ENCODE measurements at places on chromosomes 2 and 18. TPM values are rescaled to one million over a fixed set of nuclear protein-coding genes. Genes with fewer than 3 reads are reported as not detected.

DNA sequence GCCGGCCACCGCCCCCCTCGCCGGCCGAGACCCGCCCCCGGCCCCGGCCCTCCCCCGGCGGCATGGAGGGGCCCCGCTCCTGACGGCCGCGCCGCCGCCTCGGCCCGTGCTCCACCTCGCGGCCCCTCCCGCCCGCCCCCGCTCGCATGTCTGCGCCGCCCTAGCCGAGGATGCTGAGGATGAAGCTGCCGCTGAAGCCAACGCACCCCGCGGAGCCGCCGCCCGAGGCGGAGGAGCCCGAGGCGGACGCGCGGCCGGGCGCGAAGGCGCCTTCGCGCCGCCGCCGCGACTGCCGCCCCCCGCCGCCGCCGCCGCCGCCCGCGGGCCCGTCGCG is 397 bp downstream of the ZCCHC2 start:
- no peak for DNase-seq
- no peak overlapping the region for H3K4me3 ChIP-seq
- H3K4me1 ChIP-seq: no peaks in the 10 kb centered on the region
- no peaks in the 10 kb centered on the region for H3K36me3 ChIP-seq
- no peak overlapping the region for H3K27ac ChIP-seq

RAB10 gene
- 88.9 TPM for total RNA-seq

GRCh38 chr2:124875627-124876244 is 850.6 kb downstream of the CNTNAP5 start:
- H3K27ac ChIP-seq: no peak overlapping the region
- no peaks in the 10 kb centered on the region for H3K27me3 ChIP-seq
- H3K4me3 ChIP-seq: no peak overlapping the region
- no peaks in the 10 kb centered on the region for H3K4me1 ChIP-seq
- DNase-seq: peak; percentile 9
- H3K36me3 ChIP-seq: no peaks in the 10 kb centered on the region

DNA sequence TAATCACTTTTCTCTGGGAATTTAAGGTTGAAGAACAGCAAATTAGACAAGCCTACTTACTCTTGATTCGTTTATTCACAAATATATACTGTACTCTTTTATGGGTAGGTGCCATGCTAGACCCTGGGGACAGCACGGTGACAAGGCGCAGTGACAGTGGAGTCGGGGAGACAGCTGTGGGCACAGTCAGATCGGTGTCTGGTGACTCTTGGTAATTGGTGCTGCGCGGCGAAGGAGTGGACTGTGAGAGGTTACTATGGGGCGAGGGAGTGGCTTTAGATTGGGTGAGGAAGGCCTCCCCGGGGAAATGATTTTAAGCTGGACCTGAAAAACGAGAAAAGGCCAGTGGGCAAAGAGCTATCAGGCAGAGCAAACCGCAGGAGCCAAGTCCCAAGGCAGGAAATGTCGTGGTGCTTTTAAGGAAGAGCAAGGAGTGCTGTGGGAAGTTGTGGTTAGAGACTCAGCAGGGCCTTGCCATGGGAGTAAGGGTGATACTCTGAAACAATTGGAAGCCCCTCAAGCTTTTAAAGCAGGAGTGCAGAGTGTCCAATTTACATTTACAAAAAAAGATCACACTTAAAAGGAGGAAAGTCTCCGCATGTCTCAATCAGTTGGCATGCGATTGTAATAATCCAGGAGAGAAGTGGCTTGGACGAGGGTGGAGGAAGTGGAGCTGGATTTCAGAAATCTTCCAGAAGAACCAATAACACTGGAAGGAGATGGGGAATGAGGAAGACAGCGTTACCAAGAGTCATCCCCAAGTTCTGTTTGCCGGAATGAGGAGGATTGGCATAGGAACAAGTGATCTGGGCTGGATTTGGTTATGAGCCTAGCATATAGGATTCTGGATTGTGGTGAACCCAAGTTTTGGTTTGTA is 36.1 kb upstream of the TXNDC2 start:
- H3K4me1 ChIP-seq: no peaks in the 10 kb centered on the region
- no peaks in the 10 kb centered on the region for H3K36me3 ChIP-seq
- DNase-seq: no peak
- no peak overlapping the region for H3K27ac ChIP-seq
- H3K4me3 ChIP-seq: no peak overlapping the region

TUBB8B gene
- not detected for total RNA-seq

- no peak overlapping the region for H3K4me3 ChIP-seq
- no peak for DNase-seq
- no peaks in the 10 kb centered on the region for H3K36me3 ChIP-seq
- no peaks in the 10 kb centered on the region for H3K4me1 ChIP-seq
- H3K27me3 ChIP-seq: peaks cover 4% of the 10 kb centered on the region
Observed at GRCh38 chr2:19738707-19739106, 163.1 kb downstream of the TTC32 start.

LOXHD1 gene
- not detected for total RNA-seq

DNA sequence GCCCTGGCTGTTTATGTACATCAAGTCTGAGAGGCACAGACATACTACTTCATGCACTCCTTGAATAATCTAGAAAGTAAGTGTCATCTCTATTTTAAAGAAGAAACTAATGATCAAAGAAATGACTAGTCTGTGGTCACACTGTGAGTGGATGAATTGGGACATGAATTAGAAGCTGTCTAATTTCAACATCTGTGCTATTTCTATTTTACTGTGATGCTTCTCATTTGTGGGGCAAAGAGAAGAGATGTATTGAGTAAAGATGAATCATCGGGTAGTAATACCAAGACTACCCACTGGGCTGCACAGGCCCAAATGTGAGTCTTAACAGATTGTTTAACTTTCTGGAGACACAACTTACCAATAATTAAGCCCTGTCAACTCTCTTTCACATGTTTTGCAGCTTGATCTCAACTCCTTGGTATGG is 42.4 kb upstream of the MTIF2 start:
- H3K4me1 ChIP-seq: peaks cover 6% of the 10 kb centered on the region
- peaks cover 8% of the 10 kb centered on the region for H3K36me3 ChIP-seq
- DNase-seq: peak; percentile 76
- H3K4me3 ChIP-seq: no peak overlapping the region

DNA sequence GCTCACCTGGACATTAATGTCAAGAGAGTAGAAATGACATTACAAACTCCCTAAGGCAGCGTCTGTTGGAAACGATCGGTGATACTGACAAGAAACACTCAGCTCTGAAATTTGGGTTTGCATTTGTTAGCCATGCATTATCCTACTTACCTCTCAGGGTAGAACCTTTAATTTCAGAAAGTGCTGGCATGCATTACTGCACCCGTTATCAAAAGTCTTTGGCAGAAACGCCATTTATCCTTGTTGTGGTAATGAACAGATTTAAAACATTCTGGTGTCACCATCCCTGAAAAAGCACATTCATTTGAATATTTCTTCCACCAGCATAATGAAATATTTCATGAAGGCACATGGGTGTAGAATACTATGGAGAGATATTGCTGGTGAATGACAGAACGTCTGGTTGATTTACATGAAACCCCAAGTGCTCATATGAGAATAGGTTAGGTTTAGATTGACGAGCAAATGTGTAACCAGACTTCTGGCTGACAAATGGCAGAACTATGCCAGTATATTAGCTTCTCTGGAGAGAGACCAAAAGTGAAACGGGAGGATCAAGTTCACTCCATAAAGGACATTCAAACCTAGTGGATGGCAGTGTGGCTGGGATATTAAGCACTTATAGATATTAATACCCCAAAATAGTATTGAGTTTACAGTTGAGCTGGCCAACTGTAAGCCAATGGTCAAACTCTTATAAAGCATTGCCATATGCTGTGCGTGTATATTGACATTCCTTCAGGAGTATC is 53.5 kb upstream of the ITGB6 start:
- no peak overlapping the region for H3K4me3 ChIP-seq
- no peak overlapping the region for H3K27ac ChIP-seq
- DNase-seq: no peak

NYAP2 gene
- total RNA-seq: not detected

VSNL1 gene
- not detected for total RNA-seq

- H3K27me3 ChIP-seq: no peaks in the 10 kb centered on the region
- no peaks in the 10 kb centered on the region for H3K36me3 ChIP-seq
- no peak overlapping the region for H3K27ac ChIP-seq
- no peak for DNase-seq
- H3K4me1 ChIP-seq: peaks cover 14% of the 10 kb centered on the region
- no peak overlapping the region for H3K4me3 ChIP-seq
Observed at GRCh38 chr2:36238106-36238505, 117.5 kb upstream of the CRIM1 start.

DNA sequence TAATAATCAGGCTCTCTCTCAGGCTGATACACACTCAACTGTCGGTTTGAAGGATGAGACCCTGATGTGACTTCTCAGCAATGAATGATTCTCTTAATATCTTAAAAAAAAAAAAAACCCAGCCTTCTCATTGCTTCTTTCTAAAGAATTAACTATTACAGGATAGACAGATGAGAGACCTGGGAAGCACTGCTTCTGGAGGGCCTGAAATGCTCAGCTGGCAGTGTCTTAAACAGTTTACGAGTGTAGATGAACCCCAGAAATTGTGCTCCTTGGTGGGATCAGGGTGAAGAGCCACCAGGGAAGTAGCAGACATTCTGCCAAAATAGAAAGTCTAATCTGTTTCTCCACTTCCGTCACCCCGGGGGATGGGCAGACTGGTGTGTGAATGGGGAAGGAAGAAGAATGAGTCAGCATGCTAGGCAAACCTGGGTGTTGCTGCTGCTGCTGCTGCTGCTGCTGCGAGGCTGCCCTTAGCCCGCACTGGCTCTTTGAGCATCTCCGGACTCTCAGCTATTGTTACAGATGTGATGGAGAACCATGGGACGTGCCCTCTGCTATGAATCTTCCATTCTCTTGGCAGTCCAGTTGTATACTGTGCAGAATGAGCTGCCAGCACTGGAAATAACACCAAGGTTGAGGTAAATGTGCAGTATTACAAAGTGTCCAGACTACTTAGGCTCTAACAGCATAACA is 158.4 kb downstream of the SETBP1 start:
- peaks cover 23% of the 10 kb centered on the region for H3K4me1 ChIP-seq
- DNase-seq: peak; percentile 64
- peak overlapping the region; percentile 40 for H3K27ac ChIP-seq
- no peaks in the 10 kb centered on the region for H3K27me3 ChIP-seq
- peak overlapping the region; percentile 18 for H3K4me3 ChIP-seq
- H3K36me3 ChIP-seq: no peaks in the 10 kb centered on the region

DNA sequence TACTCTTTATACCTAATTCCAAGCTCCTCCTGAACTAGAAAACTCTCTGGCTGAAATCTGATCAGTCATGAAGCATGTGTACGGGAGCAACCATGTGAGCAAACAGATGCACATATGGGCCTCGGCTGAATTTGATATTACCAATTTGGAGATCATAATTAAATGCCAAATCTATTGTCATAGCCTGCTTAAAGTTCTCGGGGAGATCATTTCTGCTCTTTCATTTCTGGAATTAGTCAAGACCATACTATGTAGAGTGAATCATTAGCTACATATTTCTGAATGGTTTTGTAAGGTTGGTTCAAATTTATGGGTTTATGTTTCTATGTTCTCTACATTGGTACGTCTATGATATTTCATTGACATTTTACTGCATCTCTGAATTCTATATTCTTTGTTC is 205.5 kb downstream of the UBE2E3 start:
- H3K27me3 ChIP-seq: no peaks in the 10 kb centered on the region
- DNase-seq: no peak
- no peak overlapping the region for H3K27ac ChIP-seq
